PC-3 (cell line): ENCODE measurements at places on chromosomes 3 and 15. TPM values are rescaled to one million over a fixed set of nuclear protein-coding genes. Genes with fewer than 3 reads are reported as not detected.

Gene APOD
- 0.29 TPM in 1 of 2 replicates, not detected in the other for total RNA-seq

Gene DUSP7
- total RNA-seq = 40.9 and 51.1 TPM in 2 replicates

Gene SEMA6D
- 0.52 and 0.91 TPM in 2 replicates for total RNA-seq

Gene RARRES1
- total RNA-seq = 0.73 TPM in 1 of 2 replicates, not detected in the other

Gene EOMES
- 0.29 and 0.47 TPM in 2 replicates for total RNA-seq

Gene STIMATE
- 18.5 and 29.7 TPM in 2 replicates for total RNA-seq

Gene ADIPOQ
- total RNA-seq = not detected in 2 replicates

Gene SLC28A2
- not detected in 2 replicates for total RNA-seq

DNA sequence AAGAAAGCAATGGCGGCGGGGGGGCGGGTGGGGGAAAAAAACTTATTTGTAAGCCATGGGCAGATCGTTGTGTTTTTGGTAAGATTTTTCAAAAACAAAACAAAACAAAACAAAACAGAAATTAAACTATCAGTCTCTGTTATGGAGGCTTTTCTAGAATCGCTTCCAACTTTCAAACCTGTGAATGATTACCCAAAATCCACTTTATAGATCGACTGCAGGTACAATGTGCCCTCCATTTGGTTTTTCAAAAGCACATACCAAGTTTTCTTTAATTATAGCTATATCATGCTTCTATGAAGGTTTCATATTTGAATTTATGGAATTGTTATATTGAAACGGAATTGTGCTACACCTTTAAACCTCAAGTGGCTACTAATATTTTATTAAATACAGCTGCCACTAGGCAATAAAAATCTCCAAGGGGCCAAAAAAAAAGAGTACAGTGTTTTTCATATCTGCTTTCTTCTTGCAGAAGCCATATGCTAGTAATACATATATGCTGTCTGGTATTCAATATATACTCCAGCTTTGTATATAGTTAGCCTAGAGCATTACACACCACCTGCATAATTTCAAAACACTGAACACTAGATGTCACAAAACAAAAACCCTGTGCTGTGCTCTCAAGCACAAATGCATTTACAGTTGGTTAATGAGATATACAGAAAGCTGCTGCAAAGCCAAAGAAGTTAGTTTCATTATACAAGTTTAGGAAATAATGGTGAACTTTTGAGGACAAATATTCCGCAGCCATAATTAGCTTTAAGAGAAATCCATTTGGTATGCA is 683.8 kb upstream of the NR2F2 start:
- no peak for DNase-seq

DNA sequence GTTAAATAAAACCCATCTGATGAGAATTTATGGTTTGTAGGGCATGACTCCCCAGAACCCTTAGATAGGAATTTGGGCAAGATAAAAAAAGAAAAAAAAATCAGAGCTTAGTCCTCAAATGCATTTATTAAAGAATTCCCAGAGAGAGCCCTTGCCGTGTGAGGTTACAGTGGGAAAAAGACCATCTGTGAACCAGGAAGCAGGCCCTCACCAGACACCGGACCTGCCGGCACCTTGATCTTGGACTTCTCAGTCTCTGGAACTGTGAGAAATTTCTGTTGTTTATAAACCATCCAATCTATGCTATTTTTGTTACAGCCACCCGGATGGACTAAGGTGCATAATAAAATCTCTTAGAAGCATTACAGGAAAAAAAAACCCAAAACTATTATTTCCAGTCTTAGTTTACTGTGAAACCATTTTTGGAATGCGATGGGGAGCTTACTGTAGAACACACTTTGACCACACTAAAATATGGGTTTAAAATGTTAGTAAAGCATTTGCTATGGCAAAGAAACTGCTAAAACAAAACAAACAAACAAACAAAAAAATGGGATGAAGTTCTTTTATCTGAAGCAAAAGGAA is 72.2 kb downstream of the LEKR1 start:
- DNase-seq = no peak

- DNase-seq = no peak
Observed at GRCh38 chr3:48630407-48630806, 4.9 kb downstream of the SLC26A6 start.

- no peak for DNase-seq
Observed at GRCh38 chr3:144221761-144222160, 250.1 kb downstream of the DIPK2A start.

DNA sequence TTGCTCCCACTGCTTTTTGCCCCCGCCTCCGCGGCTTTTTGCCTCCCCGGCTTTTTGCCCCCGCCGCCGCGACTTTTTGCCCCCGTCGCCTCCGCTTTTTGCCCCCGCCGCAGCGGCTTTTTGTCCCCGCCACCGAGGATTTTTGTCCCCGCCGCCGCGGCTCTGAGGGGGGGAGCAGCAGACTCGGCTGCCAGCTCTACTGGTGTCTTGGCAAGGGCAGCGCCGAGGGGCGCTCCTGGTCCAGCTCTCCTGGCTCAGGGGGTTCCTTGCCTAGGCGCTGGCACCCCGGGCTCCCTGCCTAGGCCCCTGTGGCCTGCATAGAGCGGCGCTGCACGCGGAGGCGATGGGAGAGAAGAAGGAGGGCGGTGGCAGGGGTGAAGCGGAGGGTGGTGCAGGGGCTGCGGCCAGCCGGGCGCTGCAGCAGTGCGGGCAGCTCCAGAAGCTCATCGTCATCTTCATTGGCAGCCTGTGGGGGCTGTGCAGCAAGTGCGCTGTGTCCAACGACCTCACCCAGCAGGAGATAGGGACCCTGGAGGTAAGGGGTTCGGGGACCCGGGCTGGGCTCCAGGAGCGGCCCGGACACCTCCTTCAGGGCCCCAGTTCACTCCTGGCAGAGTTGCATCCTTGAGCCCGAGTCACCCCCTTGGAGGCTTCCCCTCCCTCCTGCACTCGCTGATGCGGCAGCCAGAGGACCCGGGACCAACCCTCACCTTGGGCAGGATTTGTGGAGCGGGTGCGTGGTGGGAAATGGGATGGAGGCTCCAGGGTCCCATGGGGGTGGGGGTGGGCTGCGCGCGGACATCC is 642.4 kb downstream of the GOLGA6L6 start:
- DNase-seq = no peak

- DNase-seq = no peak
Observed at GRCh38 chr3:127328421-127328820, 40.6 kb upstream of the PRR20G start.

- DNase-seq = no peak
Observed at GRCh38 chr3:131704098-131704497, 201.3 kb upstream of the MRPL3 start.

DNA sequence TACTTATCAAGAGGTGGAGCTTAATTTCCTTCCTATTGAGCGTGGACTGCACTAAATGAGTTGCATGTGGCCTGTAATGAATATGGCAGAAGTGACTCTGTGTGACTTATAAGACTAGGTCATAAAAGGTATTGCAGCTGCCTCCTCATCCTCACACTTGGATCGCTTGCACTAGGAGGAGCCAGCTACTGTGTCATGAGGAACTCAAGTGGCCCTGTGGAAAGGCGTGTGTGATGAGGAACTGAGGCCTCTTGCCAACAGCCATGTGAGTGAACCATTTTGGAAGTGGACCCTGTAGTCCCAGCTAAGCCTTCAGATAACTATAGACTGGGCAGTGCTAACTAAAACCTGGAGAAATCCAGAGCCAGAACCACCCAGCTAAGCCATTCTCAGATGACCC is 7.1 kb upstream of the SLC30A4 start:
- no peak for DNase-seq

- DNase-seq = no peak
Observed at GRCh38 chr15:88490036-88490435, 22.5 kb downstream of the MRPS11 start.

DNA sequence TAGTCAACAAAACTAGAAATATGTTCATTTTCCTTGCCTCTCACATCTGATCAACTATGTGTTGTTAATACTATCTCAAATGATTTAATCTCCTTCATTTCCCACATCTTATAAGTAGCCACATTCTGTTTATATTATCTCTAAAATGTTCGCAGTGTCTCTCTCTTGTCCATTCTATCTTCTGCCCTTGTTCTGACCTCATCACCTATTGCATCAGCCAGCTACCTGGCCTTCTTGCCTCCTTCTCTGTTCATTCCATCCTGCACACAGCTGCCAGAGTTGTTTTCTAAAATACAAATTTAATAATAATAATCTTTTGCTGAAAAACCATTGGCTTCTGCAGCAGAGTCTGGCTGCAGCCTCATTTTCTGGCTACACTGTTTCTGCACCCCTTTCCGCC is 75.3 kb upstream of the CCNL1 start:
- DNase-seq = no peak

- no peak for DNase-seq
Observed at GRCh38 chr3:20424086-20424485, 238.1 kb upstream of the SGO1 start.

GRCh38 chr3:197750396-197750831 is 731 bp downstream of the FYTTD1 start:
- peak; percentile 61 for DNase-seq

- DNase-seq = no peak
Observed at GRCh38 chr15:34768530-34768929, 13.7 kb upstream of the GJD2 start.

DNA sequence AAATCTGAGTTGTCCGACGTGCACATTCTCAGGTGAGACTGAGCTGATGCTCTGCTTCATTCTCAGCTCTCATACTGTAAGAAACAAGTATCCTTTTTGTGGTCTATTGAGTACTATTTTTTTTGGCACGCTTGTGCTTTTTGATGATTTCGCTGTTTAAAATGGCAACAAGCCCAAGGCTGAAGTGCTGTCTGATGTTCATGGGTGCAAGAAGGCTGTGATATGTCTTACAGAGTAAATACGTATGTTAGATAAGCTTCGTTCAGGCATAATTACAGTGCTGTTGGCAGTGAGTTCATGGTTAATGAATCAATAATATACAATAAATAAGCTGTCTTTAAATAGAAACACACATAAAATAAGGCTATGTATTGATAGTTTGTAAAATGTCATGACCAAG is 27.2 kb downstream of the AQR start:
- no peak for DNase-seq

DNA sequence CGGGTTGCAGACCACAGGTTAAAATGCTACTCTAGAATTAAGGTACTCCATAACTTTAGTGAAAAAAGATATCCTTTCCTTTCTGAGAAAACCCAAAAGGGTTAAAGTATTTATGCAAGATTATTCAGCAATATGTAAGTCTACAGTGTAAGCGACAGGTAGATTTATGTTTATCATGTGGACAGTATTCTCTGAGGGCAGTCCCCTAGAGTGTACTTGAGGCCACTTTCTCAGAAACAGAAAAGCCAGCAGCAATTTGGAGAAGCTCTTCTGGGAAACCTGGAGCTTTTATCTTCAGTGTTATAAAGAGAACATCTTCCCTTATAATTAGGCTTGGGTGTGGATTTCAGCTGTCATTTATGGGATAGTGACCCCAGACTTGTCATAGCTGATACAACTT is 8.9 kb downstream of the ST3GAL6 start:
- no peak for DNase-seq

DNA sequence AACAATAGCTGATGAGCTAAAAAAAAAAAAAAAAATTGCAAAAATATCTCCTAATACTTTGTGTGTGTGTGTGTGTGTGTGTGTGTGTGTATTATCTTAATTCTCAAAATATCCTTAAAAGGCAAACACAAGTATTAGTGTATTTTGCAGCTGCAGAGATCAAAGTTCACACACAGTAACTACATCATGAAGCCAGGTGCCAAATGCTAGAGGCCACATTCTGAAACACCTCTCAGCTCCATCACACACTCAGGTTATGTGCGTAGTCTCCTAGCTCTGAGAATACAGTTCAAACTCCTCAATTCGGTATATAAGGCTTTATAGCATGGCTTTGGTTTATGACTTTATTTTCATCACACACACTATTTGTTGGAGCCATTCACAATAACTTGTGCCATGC is 33.5 kb upstream of the PPARG start:
- DNase-seq = no peak

DNA sequence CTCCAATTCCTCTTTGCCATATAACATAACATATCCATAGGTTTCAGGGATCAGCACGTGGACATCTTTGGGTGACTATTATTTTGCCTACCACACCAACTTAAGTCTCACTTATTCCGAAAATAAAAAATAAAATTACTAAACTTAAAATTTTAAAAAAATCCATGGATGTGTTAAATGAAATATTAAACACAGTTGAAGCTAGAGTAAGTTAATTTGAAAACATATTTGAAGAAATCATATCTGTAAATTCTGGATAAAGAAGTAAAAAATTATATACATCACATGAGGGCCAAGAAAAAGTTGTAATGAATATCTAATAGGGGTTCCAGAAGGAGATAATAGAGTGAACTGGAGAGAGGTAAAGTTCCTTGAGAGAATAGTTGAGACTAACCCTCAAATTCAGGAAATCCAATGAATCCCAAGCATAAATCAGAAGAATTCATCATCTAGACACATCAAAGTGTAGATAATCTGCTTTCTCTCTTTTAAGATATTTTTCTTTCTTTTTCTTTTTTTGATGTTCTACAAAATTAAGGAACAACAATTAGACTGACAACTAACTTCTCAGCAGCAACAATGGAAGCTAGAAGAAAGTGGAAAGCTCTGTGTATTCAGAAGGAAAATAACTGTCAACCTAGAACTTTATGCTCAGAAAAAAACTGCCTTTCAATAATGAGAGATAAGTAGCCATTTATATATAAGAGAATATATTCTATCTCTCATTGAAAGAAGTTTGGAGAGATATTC is 147.4 kb downstream of the ABHD5 start:
- no peak for DNase-seq
